Temporal lobe (tissue), 4 donors: ENCODE measurements at places on chromosomes 4 and X. TPM values are rescaled to one million over a fixed set of nuclear protein-coding genes. Genes with fewer than 3 reads are reported as not detected.

IL1RAPL1 gene
- total RNA-seq: 11.1 TPM

HTRA3 gene
- 2.0 TPM for total RNA-seq

GK2 gene
- total RNA-seq: not detected

TCEAL1 gene
- 36.9 TPM for total RNA-seq

GABRQ gene
- 1.2 TPM for total RNA-seq

MAGEB1 gene
- not detected for total RNA-seq

DNAAF6 gene
- total RNA-seq: not detected
